ENCODE measurements at places on chromosomes 2 and 18. TPM values are rescaled to one million over a fixed set of nuclear protein-coding genes. Genes with fewer than 3 reads are reported as not detected.

The FNDC4 gene
- not detected for total RNA-seq

The TMEM198 gene
- total RNA-seq, result 0.59 TPM

DNA sequence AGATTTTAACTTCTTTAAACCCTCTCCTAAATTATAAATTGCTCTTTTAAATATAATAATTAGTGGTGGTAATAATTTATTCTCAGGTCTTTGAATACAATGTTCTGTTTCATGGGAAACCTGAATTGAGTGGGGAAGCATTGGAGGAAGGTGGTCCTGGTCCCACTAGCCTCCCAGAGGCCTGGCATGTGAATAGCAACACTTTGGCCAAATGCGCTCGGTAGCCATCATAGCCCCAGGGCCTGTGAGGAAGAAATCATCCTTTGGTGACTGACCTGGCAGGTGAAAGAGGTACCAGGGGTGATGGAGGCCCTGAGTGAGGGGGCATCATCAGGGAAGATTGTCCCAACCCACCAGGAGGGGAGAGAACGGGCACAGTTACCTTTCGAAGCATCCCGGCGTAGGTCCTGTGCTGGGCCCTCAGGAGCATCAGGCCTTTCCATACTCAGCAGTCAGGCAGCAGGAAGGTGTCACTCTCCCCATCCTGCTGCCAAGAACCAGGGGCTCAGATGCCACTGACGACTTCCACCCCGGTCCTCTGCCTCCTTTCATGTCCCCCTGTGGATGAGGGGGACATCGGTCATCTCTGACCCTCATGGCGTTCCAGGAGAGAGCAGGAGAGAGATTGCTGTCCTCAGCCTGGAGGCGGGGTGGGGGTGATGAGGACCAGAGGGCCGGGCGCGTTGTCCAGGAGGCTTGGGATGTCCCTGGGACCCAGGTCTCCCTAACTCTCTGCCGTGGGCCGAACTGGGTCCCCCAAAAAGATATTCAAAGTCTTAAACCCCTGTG is 78.6 kb upstream of the HPCAL1 start:
- DNase-seq, result no peak

The CAPN13 gene
- total RNA-seq, result not detected

DNA sequence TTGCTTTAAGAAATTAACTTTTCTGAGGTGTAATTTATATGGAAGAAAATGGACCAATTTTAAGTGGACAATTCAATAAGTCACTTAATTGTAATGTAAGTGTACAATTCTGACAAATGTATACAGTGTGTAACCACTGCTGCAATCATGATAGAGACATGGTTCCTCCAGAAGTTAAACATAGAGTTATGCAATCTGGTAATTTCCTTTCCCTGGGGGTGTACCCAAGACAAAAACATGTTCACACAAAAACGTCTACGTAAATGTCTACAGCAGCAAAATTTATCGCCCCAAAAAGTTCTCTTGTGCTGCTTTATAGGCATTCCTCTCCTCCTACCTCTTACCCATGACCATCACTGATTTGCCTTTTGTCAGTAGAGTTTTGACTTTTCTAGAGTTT is 141.5 kb downstream of the AQP4 start:
- DNase-seq, result no peak

GRCh38 chr2:71736986-71737385 is 283.6 kb downstream of the DYSF start:
- no peak for DNase-seq
